ENCODE measurements at places on chromosomes 13 and 19. TPM values are rescaled to one million over a fixed set of nuclear protein-coding genes. Genes with fewer than 3 reads are reported as not detected.

NTN5 gene
- 1.2 TPM for total RNA-seq

NUP62 gene
- 41.0 TPM for total RNA-seq

- no peak for DNase-seq
Measured at GRCh38 chr13:112859128-112859816, 109.7 kb upstream of the MCF2L start.

DNA sequence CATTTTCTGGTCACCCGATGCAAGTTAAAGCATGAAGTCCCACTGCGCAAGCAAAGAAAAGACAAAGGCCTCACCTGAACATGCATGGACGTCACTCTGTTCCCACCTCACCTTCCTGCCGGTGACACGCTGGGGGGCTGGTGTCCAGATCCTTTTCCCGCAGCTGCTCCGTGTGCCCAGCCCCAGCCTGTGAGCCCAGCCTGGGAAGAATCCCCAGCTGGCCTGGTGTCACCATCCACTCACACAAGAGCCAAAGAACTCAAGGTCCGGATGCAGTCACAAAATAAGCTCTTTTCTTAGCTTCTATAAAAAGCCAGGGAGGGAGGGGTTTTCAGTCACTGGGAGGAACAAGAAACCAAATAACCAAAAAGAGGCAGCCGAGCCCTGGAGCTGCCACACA is 249.9 kb downstream of the COL4A1 start:
- DNase-seq, result no peak

DNA sequence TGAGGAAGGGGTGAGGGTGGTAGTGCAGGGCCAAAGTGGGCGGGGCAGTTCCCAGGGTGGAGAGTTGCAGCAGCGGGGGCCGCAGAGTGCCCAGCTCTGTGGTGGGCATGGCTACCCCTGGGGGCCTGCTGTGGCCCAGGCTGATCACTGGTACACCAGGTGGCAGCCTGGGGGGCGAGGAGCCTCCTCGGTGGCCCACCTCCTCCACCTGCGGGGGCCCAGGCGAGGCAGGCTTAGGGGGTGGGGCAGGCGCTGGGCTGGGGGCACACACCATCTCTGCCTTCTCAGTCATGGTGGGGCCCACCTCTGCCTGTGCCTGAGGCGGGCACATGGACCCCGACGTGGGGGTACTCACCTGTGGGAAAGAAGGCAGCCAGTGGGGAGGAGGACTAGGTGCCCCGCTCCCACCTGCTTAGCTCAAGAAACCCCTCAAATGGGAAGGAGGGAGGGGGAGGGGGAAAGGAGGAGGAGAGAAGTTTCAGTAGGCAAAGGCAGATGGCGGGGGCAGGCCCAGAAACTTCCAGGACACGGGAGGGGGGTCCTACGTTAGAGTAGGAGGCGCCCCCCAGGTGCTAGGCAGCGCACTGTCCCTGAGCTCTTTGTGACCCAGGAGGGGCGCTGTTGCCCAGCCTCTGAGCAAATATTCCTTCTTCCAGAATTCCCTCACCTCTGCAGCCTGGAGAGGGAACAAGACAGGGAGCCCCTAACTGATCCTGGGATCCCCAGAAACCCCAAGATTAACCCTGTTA is 1.6 kb downstream of the LYL1 start:
- DNase-seq, result no peak

DNA sequence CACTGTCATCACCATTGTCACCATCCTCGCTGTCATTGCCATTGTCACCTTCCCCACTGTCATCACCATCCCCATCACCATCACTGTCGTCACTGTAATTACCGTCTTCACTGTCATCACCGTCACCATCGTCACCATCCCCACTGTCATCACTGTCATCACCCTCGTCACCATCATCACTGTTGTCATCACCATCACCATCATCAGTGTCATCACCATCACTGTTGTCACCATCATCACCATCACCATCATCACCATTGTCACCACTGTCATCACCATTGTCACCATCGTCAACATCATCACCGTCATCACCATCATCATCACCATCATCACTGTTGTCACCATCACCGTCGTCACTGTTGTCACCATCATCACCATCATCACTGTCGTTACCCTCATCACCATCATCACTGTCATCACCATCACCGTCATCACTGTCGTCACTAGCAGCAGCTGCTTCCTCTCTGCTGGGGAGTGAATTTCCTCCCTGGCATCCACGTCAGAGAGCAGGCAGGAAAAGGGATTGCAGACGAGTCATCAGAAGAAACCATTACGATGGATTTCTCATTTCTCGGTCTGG is 27.3 kb downstream of the TMEM255B start:
- DNase-seq, result no peak

- no peak for DNase-seq
Measured at GRCh38 chr19:7691497-7691896, 10.4 kb downstream of the FCER2 start.

- no peak for DNase-seq
Measured at GRCh38 chr13:38941353-38941945, 49.2 kb downstream of the STOML3 start.

DNA sequence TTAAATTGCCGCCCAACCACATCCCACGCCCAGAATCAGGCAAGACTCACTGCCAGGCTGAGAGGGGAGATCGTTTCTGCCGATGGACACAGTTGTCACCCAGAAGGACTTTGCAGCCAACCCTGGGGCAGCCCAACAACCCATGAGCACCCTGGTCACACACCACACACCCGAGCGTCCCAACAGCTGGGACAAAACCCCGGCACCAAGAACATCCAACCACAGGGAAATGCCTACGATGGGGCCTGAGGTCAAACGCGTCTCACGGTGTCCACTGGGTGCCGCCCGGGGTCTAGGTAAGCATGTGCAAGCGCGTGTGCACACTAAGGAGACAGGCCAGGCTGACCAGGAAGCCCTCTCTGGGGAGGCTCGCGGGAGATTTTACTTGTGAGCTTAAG is 13.0 kb downstream of the LMNB2 start:
- no peak for DNase-seq
